ENCODE measurements at places on chromosomes 3 and 15.

DNA sequence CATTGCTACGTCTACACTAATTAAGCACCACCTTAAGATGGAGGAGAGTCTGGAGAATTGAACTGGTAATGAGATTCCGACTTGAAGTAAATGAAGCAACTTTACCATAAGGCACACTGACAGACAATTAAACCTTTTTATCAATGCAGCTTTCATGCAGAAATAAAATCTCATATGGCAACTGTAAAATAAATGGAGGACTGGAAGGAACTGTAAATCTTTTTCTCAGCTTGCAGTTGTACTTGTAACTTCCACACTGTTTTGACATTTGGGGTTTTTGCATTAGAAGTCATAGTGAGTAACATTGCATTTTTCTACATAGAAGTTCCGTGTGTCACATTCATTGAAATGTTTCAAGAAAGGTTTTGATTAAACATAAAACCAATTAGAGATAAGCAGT, 705.3 kb downstream of the NLGN1 start:
- no peak for DNase-seq

GRCh38 chr3:61626484-61626883, 65.1 kb downstream of the PTPRG start:
- no peak for DNase-seq

DNA sequence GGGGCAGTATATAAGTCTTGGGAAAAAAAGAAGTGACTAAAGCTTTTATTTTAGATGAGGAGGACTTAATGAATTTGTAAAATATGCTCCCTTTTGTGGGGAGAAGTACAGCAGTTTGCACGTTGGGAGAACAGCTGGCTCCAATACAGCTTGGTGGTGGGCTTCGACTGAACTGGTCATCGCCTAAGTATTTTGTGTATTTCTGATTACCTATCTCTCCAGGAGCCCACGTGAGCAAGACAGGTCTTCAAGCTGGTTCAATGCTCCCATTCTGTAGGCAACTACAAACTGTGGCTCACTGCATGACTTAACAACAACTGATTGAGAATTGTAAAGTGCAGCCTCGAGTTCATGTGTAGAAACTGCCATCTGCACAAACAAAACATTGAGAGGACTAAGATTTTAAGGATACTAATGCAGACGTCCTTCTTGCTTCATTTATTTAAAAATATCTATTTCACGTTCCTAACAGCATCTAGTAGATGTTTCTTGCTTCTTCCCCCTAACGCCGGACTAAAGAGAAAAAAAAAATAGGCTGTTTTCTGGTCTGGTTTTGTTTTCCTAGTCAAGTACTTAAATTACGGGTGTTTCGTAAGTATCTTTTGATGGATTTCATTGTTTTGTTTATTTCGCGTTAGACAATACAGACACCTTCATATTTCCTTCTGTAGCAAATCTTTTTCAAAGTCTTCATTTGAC, 1.4 kb upstream of the GREM1 start:
- DNase-seq = no peak

- no peak for DNase-seq
Measured at GRCh38 chr15:52466716-52467115, 62.0 kb downstream of the MYO5A start.

DNA sequence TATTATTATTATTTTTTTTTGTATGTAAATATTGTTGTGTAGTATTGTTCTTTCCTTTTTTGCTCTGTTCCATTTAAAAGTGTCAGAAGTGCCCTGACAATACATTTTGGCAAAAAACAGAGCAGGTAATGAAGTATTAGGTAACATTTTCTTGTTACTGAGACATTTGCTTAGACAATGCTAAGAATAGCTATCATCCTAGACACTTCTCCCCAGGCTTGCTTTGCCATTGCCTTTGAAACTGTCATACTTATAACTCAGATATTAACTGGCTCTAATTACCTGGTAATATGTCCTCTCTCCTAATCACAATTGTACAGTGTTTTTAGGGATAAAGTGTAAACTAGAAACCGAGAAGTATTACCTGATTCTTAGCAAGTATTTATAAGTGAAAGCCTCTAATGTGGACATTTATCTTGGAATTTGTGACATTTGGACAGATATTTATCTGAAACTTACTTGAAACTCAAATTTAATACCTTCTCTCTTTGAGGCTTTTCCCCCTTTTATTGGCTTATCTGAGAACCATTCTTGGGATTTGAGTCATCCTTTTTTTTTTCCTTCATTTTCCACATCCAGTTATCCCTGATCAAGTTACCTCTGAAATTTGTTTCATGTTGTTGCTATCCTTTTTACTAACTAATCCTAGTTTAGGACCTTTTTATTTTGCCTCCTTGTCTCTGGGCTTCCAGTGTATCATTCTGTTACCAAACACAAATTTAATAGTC, 13.1 kb downstream of the ARIH1 start:
- DNase-seq = no peak

DNA sequence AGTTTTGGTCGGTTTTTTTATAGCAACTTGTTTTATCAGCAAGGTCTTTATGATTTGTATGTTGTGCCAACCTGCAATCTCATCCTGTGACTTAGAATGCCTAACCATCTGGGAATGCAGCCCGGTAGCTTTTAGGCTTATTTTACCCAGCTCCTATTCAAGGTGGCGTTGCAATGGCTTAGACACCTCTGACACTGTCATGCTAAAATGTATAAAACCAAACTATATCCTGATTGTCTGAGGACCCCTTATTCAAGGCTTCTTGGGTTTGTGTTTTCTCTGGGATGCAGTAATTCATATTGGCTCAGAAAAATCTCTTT, 209.0 kb upstream of the ALCAM start:
- no peak for DNase-seq

GRCh38 chr15:77607111-77607893, 25.4 kb downstream of the LINGO1 start:
- DNase-seq = no peak

DNA sequence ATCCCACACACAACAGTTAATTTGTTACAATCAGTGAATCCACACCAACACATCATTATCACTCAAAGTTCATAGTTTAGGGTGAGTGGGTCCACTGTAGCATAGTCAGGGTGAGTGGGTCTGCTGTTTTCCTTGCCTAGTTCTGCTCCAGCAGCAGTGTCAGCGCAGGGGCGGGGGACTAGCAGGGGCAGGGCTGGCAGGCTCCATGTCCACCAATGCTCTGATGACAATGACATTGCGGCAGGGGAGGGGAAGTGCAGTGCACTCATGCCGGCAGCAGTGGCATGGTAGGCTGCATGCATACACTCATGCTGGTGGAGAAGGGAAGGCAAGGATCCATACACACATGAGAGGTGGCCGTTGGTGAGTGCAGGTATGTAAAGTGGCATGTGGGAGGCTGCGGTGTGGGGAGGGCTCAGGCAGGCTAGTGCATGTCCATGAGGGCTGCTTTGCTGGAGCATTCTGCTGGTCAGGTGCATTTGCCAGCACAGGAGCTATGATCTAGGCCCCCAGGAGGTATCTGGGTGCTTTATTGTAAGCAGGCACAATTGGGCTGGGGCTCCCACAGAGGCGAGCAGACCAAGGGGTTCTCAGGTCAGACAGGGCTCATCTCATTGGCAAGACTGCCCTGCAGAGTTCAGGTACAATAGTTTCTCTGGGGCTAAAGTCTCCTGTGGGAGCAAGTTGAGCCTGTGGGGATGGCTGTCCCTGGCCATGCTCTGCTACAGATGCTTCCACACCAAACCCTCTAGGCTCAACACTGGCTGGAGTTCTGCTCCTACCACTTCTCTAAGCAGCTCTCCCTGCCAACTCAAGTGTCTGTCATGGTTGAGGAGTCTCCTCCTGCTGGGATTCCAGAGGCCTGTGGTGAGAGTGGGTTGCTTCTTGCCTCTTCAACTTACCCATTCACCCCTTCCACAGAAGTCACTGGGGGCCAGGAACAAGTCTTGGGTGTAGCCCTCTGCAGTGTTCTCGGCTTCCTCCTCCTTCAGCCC, 81.3 kb downstream of the KCNAB1 start:
- no peak for DNase-seq

DNA sequence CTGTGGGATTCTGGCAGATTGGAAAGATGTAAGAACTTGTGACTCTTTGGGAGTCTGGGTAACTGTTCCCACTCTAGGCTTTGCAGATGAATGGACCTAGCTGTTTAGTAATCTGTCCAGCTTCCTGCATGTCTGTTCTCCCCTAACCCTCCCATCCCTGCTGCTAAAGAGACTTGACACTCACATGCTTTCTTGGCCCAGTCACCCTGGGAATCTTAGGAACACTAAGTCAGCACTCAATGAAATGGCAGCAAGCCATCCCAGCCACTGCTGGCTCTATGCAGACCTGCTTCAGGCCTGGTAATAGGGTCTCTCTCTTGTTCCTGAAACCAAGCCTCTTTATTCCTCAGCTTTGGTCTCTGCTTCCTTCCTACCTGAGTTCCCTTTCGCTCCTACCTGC, 63.7 kb upstream of the THSD4 start:
- DNase-seq = no peak

- DNase-seq = peak; percentile 15
Measured at GRCh38 chr15:74336061-74337005, 31.1 kb downstream of the CYP11A1 start.

- DNase-seq = no peak
Measured at GRCh38 chr3:3744826-3745225, 54.4 kb upstream of the LRRN1 start.

DNA sequence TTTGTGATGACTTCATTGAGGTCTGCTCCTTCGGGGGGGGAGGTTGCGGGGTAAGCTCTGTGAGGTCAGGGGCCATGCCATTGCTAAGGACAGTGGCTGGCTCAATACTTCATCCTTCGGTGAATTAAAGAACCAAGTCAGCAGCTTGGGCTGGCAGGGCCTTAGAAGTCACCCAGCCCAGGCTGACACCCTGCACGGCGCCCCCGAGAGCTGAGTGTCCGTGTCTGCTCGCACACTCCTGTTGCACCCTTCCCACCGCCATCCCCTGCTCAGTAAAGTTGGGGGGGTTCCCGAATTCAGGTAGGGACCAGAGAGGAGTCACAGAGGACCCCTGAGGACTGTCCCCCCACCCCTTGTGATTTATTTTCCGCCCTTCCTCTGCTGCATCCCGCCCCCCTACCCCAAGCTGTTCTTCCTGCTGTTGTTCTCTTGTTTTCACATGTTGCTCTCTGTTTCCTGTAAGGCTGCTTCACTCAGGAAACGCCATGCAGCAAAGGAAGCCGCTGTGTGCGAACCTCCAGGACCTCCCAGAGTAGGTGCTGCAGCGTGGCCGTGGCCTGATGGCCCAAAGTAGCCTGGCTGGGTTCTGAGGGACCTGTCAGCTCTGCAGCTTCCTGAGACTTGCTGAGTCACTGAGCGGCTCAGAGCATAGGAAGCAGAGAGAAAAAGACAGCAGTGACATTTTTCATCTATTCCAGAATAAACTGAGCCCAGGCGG, 14.4 kb downstream of the EFCC1 start:
- peak; percentile 53 for DNase-seq

GRCh38 chr15:67190813-67191212, 63.6 kb downstream of the AAGAB start:
- DNase-seq = no peak

DNA sequence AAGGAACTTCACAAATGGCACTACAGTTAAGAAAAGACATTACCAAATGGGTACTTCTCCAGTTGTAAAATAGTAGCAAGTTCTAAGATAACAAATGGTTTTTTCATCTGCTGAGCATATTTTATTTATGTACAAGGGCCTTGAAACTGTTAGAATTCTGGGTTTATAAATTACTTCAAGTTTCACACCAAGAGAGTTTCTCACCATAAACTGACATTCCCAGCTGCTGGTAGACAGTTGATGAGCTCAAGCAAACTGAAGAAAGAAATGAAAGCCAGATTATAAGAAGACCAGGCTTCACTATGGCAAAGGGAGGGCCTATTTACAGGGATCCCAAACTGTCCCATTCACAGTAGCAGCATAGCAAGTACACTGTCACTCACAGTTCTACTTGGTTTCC, 99.8 kb downstream of the DHX30 start:
- no peak for DNase-seq

DNA sequence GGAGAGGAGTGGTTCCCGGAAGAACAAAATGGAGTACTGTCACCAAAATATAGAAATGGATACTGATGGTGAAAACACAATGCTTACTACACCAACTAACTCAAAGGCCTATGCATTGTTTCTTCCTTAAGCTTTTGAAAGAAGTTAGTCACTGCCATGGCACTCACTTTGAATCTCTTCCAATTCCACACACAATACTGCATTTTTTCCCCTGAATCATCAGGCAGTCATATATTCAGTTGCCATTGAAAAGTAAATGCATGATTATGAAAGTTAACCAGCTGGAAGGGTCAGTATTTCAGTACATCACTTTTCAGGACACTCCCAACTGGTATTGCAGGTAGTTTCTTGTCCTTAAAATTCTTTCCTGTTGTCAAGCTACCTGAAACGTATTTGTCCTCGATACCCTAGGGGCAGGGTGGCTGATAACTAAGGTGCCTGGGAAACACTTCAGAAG, 9.0 kb upstream of the LRRFIP2 start:
- DNase-seq = no peak

GRCh38 chr3:183924956-183925355, 40.3 kb upstream of the PARL start:
- DNase-seq = no peak

- DNase-seq = no peak
Measured at GRCh38 chr3:196914866-196915265, 27.5 kb downstream of the NCBP2 start.

DNA sequence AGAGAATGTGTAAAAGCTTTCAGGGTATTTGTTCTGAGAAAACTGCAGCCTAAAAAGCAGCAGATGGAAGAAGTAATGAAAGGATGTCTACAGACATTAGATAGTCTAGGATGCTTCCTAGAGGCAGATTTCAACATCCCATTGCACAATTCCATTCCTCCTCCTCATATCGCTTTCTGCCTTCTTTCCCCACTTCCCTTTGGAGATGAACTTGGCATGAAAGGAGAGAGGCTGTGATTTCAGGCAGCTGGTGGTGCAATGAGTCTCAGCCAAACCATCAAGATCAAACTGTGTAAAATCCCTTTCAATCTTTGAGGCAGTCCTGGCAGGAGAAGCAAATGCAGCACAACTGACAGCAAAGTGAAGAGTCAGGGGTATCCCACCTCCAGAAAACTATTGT, 438.7 kb upstream of the KCNMB2 start:
- no peak for DNase-seq

DNA sequence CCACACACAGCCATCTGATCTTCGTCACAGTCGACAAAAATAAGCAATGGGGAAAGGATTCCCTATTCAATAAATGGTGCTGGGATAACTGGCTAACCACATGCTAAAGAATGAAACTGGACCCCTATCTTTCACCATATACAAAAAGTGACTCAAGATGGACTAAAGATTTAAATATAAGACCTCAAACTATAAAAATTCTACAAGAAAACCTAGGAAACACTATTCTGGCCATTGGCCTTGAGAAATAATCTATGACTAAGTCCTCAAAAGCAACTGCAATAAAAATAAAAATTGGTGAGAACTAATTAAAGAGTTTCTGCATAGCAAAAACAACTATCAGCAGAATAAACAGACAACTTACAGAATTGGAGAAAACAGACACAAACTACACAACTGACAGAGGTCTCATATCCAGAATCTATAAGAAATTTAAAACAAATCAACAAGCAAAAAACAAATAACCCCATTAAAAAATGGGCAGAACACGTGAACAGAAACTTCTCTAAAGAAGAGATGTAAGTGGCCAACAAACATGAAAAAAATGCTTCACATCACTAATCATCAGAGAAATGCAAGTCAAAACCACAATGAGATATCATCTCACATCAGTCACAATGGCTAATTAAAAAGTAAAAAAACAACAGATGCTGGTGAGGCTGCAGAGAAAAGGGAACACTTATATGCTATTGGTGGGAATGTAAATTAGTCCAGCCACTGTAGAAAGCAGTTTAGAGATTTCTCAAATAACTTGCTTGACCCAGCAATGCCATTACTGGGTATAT, 104.0 kb downstream of the NR1I2 start:
- DNase-seq = no peak

GRCh38 chr3:184781801-184782200, 30.2 kb upstream of the VPS8 start:
- DNase-seq = no peak
